Breast epithelium (tissue), 4 donors: ENCODE measurements at places on chromosomes 7 and 10. TPM values are rescaled to one million over a fixed set of nuclear protein-coding genes. Genes with fewer than 3 reads are reported as not detected.

GRCh38 chr7:29864656-29865055 lies 58.3 kb downstream of the WIPF3 start:
- no peaks in the 10 kb centered on the region for H3K4me1 ChIP-seq
- H3K36me3 ChIP-seq: no peaks in the 10 kb centered on the region
- DNase-seq: no peak
- H3K27ac ChIP-seq: peak overlapping the region; percentile 74

- H3K4me3 ChIP-seq: peak overlapping the region; percentile 1
- DNase-seq: no peak
- H3K27ac ChIP-seq: no peak overlapping the region
- no peaks in the 10 kb centered on the region for H3K36me3 ChIP-seq
- no peaks in the 10 kb centered on the region for H3K4me1 ChIP-seq
These were observed 46.5 kb downstream of the TMEM106B start for GRCh38 chr7:12257582-12257981.

The CBX3 gene
- 88.0 TPM for total RNA-seq

- no peaks in the 10 kb centered on the region for H3K36me3 ChIP-seq
- H3K27ac ChIP-seq: no peak overlapping the region
- no peak for DNase-seq
- H3K27me3 ChIP-seq: no peaks in the 10 kb centered on the region
- H3K4me1 ChIP-seq: no peaks in the 10 kb centered on the region
- H3K4me3 ChIP-seq: no peak overlapping the region
These were observed 172.7 kb downstream of the SND1 start for GRCh38 chr7:127824682-127825081.

DNA sequence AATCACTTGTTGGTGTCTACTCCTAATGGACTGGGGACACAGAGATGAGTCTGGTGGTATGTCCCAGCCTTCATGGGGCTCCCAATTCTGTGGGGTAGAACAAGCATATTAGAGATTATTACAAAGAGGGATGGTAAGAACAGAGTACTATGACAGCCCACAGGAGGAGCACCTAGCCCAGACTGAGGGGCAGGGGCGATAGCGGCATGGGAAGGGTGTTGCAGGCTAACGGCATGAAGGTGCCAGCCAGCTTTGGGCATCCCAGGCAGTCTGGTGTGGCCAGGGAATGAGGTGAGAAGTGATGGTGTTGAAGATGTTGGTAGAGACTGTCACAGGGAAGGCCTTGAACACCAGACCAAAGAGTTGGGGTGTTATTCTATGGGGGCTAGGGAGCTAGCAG lies 280.0 kb downstream of the RPS24 start:
- DNase-seq: no peak
- no peaks in the 10 kb centered on the region for H3K27me3 ChIP-seq
- no peak overlapping the region for H3K27ac ChIP-seq

GRCh38 chr10:114432566-114433093 lies 28.3 kb upstream of the AFAP1L2 start:
- no peaks in the 10 kb centered on the region for H3K27me3 ChIP-seq
- H3K27ac ChIP-seq: no peak overlapping the region
- H3K4me3 ChIP-seq: no peak overlapping the region
- H3K4me1 ChIP-seq: no peaks in the 10 kb centered on the region
- no peak for DNase-seq

The PTN gene
- total RNA-seq: 51.1 TPM

DNA sequence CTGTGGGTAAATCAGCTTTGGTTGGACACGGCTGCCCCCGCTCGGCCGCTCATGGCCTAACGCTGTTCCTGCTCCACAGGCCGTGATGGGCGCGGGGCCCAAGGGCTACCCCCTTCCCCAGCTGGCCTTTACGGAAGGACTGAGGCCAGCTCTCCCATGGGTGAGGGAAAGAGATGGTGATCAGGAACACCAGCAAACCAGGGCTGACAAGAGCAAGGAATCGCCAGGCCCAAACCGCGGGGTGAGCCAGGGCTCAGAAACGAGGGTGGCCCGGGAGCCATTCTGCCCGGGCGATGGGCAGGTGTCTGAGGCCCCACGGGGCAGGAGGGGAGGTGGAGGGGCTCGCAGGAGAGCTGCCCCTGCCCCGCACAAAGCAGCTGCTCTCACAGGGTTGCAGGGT lies 26.6 kb downstream of the GPER1 start:
- no peak overlapping the region for H3K27ac ChIP-seq
- H3K4me3 ChIP-seq: no peak overlapping the region
- H3K36me3 ChIP-seq: no peaks in the 10 kb centered on the region

DNA sequence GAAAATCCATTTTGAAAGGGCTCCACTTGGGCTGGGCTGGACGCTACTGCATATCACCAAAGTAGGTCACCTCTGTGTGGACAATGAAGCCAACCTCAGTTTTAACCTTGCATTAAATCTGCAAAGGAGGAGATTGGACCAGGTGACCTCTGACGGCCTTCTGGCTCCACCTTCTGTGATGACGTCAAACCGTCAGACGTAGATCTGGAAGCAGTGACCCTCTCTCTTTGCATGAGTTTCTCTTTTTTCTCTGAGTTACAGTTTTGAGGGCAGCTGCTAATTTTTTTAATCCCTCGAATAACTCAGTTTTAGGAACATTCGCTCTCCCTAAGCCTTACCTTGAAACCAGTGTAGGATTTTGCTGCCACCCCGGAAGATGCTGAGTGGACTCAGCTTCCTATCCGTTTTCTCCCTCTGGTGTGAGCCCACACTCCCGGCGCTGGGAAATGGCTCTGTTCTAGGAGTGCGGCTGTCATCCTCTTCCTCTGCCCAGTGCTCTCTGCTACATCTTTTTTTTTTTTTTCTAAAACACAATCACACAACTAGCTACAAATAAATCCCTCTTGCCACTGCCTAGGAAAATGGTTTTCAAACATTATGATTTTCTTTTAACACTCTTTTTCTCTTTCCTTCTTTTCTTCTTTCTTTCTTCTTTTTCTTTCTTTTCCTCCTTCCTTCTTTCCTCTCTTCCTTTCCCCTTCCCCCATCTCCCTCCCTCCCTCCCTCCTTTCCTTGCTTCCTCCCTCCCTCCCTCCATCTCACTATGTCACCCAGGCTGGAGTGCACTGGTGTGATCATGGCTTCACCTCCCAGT lies 27.7 kb upstream of the NMT2 start:
- H3K4me1 ChIP-seq: no peaks in the 10 kb centered on the region
- peak overlapping the region; percentile 29 for H3K4me3 ChIP-seq
- H3K27ac ChIP-seq: no peak overlapping the region
- no peaks in the 10 kb centered on the region for H3K27me3 ChIP-seq
- DNase-seq: no peak

- H3K36me3 ChIP-seq: no peaks in the 10 kb centered on the region
- no peak overlapping the region for H3K27ac ChIP-seq
- no peaks in the 10 kb centered on the region for H3K4me1 ChIP-seq
These were observed 98.0 kb upstream of the ELMO1 start for GRCh38 chr7:37546677-37547076.

GRCh38 chr10:13234172-13234571 lies at the start of gene UCMA:
Gene UCMA (minus strand): TSS chr10:13234374. CDS start chr10:13234258, 116 bp downstream.
- H3K4me3 ChIP-seq: no peak within 1 kb of the TSS
- no peaks in the 10 kb centered on the region for H3K27me3 ChIP-seq
- no peaks in the 10 kb centered on the region for H3K36me3 ChIP-seq
- no peaks in the 10 kb centered on the region for H3K4me1 ChIP-seq
- no peak within 1 kb of the TSS for H3K27ac ChIP-seq
- no peak for DNase-seq

The SLC18A3 gene
- not detected for total RNA-seq

The C10orf67 gene
- total RNA-seq: not detected

- H3K4me1 ChIP-seq: no peaks in the 10 kb centered on the region
- no peak overlapping the region for H3K27ac ChIP-seq
- no peaks in the 10 kb centered on the region for H3K27me3 ChIP-seq
These were observed 294.9 kb downstream of the GLRX3 start for GRCh38 chr10:130430852-130431704.

GRCh38 chr7:76304888-76305375 lies 2.5 kb downstream of the HSPB1 start:
- peak; percentile 96 for DNase-seq
- H3K36me3 ChIP-seq: no peaks in the 10 kb centered on the region
- H3K27me3 ChIP-seq: no peaks in the 10 kb centered on the region
- peaks cover 7% of the 10 kb centered on the region for H3K4me1 ChIP-seq
- H3K27ac ChIP-seq: peak overlapping the region; percentile 91

DNA sequence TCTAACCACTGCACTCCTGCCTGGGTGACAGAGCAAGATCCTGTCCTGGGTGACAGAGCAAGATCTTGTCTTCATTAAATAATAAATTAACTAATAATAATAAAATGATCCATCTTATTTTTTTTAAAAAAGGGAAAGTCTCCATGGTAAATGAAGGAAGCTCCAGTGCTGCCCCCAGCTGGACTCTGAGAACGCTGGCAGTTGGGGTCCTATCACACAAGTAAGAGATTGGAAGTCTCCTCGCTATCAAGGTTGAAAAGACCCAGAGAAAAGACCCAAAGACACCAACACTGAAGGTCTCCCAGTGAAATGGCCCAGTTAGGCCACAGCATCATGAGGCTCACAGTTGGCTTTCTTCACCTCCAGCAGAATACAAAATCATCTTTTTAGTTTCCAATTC lies 13.8 kb upstream of the C10orf67 start:
- no peaks in the 10 kb centered on the region for H3K4me1 ChIP-seq
- no peak for DNase-seq
- H3K36me3 ChIP-seq: no peaks in the 10 kb centered on the region
- H3K27me3 ChIP-seq: no peaks in the 10 kb centered on the region

DNA sequence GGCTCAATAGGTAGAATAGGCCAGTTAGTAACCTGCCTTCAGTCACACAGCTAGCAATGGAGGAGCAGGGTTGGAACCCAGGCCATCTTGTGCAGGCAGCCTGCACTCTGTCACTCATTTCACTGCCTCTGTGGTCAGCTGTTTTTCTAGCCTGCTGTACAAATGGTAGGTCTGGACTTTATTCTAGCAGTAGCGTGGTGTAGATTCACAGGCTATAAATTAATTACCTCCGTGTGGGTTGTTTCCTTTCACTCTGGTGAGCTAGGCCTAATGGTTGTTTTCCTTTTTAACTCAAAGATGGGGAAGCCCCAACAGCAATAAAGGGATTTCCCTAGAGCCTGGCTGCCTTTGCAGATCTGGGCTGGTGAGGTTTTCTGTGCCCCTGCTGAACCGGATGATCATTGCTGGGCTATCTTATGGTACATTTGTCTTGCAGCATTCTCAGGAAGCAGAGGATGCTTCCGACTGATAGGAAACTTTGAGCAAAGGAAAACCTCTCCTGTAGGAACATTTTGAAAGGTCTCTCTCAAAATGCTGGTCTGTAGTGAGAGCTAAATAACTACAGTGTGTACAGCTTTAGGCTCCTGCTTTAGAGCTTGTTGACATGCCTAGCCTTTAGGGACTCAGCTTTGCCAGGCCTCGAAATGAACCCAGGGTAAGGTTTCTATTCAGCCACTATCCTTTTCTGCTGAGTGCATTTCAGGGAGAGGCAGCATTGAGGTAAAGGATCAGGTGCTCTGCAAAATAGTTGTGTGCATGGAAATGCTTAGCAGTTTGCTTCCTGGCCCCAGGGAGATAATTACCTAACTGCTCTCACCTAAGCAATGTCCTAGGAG lies 157.4 kb downstream of the ST7 start:
- no peaks in the 10 kb centered on the region for H3K27me3 ChIP-seq
- no peak for DNase-seq
- H3K27ac ChIP-seq: no peak overlapping the region

The MCM10 gene
- total RNA-seq: 0.15 TPM

- no peak overlapping the region for H3K4me3 ChIP-seq
- H3K27me3 ChIP-seq: no peaks in the 10 kb centered on the region
- H3K36me3 ChIP-seq: no peaks in the 10 kb centered on the region
- no peak for DNase-seq
- no peaks in the 10 kb centered on the region for H3K4me1 ChIP-seq
These were observed 705.5 kb downstream of the AUTS2 start for GRCh38 chr7:70303780-70304179.

GRCh38 chr10:36888925-36889573 lies 236.3 kb upstream of the ANKRD30A start:
- no peak overlapping the region for H3K27ac ChIP-seq
- DNase-seq: peak; percentile 65
- H3K36me3 ChIP-seq: no peaks in the 10 kb centered on the region

The MXI1 gene
- 75.4 TPM for total RNA-seq

The IGFBP1 gene
- 1.3 TPM for total RNA-seq

The OPN4 gene
- not detected for total RNA-seq

DNA sequence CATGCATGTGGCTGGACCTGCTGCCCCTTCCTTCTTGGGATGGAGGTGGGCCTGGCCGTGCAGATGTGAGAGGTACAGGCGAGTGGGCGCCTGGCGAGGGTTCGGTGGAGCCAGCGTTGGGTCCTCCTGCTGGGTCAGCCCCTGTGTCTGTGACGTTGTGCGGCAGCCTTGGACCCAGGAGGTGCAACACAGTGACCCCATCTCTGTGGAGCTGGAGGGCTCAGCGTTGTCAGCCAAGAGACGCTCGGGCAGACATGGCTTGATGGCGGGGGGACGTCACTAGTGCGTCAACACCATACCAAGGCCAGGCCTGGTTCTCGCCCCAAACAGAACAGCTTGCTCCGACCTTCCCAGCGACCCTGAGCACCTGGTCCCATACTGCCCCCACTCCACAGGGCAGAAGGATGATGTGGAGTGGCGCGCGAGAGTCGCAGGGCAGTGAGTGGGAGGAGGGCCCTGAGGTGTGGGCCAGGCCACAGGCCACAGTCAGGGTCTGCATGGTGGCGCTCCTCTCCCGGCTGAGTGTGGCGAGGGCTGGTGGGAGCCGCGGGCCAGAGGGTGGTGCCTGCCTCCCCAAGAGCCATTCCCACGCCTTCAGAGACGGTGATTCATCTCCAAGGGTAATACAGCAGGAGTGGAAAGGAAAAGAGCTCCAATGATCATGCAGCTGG lies 184.4 kb downstream of the DNAJB6 start:
- H3K36me3 ChIP-seq: no peaks in the 10 kb centered on the region
- no peak overlapping the region for H3K27ac ChIP-seq
- peaks cover 20% of the 10 kb centered on the region for H3K27me3 ChIP-seq
- H3K4me3 ChIP-seq: no peak overlapping the region
- peak; percentile 12 for DNase-seq

DNA sequence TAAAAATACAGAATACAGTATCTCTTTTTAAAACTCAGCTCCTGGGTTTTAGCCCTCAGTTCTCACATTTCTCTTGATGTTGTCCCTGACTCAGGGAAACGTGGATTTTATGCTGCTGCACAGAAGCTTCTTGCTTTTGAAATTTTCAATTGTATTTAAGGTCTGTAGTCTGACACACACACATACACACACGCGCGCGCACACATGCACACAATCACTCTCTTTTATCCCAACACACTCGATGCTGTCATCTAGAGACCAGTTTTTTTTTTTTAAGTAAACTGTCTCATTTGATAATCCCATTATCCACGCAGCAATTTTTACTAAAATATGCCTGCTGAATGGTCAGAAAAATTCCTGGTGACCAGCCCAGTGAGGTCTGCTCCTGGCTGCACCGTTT lies 108.6 kb downstream of the KMT2E start:
- no peak overlapping the region for H3K4me3 ChIP-seq
- no peaks in the 10 kb centered on the region for H3K36me3 ChIP-seq
- no peaks in the 10 kb centered on the region for H3K27me3 ChIP-seq

- no peak for DNase-seq
- H3K27me3 ChIP-seq: no peaks in the 10 kb centered on the region
- H3K27ac ChIP-seq: no peak overlapping the region
- no peaks in the 10 kb centered on the region for H3K36me3 ChIP-seq
These were observed 94.1 kb upstream of the TMEM26 start for GRCh38 chr10:61547297-61547696.

The CNTNAP2 gene
- 0.29 TPM for total RNA-seq

GRCh38 chr7:123425246-123425645 lies 109.1 kb downstream of the IQUB start:
- DNase-seq: no peak
- H3K4me3 ChIP-seq: no peak overlapping the region
- H3K27ac ChIP-seq: no peak overlapping the region
- H3K27me3 ChIP-seq: no peaks in the 10 kb centered on the region
- no peaks in the 10 kb centered on the region for H3K4me1 ChIP-seq
- no peaks in the 10 kb centered on the region for H3K36me3 ChIP-seq
